ENCODE measurements at places on chromosomes 12 and 14.

DNA sequence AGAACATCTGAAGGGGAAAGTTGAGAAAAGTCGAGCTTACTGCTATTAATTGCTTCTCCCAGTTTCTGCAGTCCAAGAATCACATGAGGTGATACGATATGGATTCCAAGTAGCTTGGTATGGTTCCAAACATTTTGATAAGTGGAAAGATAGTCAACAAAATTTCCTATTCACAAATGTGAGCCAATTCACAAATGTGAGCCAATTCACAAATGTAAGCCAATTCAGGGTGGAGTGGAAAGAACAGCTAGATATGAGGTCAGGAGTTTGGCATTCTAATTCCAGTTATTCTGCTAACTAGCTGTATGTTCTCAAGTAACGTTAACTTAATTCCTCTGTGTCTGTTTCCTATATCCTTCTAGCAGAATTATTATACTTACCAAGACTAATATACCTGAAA, 37.6 kb upstream of the DHRS4 start:
- peak overlapping the region; percentile 6 for H3K27ac ChIP-seq
- H3K27me3 ChIP-seq: no peaks in the 10 kb centered on the region
- no peak for DNase-seq
- no peaks in the 10 kb centered on the region for H3K36me3 ChIP-seq
- H3K4me3 ChIP-seq: no peak overlapping the region

DNA sequence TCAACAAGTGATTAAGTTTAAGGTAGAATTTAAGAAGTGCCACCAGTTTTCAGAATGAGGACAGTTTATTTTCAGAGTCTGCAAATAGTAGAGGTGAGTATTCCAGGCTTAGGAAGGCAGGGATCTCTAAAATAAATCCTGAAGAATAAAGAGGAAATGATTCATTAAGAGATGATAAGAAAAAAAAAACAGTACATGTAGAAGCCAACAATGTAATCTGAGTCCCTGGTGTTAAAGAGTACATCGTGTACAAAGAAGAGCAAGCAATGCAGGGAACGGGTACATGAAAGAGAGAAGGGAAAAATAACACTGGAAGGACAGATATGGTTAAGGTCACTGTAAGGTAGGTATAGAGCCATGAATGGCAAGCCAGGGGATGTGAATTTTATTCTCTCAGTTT, 95.2 kb upstream of the FOXG1 start:
- H3K36me3 ChIP-seq: no peaks in the 10 kb centered on the region
- H3K27ac ChIP-seq: no peak overlapping the region
- no peaks in the 10 kb centered on the region for H3K27me3 ChIP-seq
- H3K4me1 ChIP-seq: no peaks in the 10 kb centered on the region
- no peak for DNase-seq

GRCh38 chr12:75599061-75599460, 87.7 kb upstream of the KRR1 start:
- no peaks in the 10 kb centered on the region for H3K4me1 ChIP-seq
- H3K36me3 ChIP-seq: no peaks in the 10 kb centered on the region
- no peak overlapping the region for H3K27ac ChIP-seq
- no peak for DNase-seq
- H3K4me3 ChIP-seq: no peak overlapping the region

DNA sequence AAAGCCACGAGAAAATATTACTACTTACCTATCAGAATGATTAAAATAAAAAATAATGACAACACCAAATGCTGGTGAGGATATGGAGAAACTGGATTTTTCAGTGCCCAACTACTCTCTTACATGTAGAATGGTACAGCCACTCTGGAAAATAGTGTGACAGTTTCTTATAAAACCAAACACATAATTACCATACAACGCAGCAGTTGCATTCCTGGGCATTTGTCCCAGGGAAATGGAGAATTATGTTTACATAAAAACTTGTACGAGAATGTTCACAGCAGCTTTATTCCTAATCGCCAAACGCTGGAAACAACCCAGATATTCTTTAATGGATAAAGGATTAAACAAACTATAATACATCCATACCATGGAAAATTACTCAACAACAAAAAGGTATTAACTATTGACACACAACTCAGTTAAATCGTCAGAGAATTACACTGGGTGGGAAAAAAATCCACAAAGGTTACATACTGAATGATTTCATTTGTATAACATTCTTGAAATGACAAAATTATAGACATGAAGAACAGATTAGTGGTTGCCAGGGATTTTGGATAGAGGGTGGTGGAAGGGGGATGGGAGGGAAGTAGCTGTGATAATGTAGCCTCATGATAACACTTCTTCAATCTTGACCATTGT, 35.4 kb downstream of the TAOK3 start:
- peaks cover 2% of the 10 kb centered on the region for H3K4me1 ChIP-seq
- no peaks in the 10 kb centered on the region for H3K27me3 ChIP-seq
- H3K36me3 ChIP-seq: no peaks in the 10 kb centered on the region
- no peak for DNase-seq
- H3K27ac ChIP-seq: no peak overlapping the region

DNA sequence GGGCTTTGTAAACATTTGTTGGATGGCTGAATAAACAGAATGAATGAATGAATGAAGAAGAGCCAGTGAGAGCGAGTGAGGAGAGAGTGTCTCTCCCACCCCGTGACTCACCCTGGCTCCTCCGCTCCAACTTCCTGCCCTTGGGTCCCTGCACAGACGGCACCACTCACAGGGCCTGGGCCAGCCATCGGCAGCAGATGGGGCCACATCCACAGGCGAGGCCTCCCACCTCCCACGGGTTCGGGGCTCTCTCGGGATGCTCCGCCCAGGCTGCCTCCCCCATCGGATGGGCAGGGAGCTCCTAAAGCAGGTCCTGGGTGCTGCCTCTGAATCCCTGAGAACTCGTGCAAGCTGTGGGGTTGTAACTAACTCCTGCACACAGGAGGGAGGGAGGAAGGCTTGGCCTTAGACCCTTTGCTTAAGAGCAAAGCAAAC, 41.3 kb downstream of the CCNK start:
- H3K4me1 ChIP-seq: peaks cover 29% of the 10 kb centered on the region
- no peaks in the 10 kb centered on the region for H3K27me3 ChIP-seq
- H3K27ac ChIP-seq: no peak overlapping the region
- peaks cover 4% of the 10 kb centered on the region for H3K36me3 ChIP-seq

DNA sequence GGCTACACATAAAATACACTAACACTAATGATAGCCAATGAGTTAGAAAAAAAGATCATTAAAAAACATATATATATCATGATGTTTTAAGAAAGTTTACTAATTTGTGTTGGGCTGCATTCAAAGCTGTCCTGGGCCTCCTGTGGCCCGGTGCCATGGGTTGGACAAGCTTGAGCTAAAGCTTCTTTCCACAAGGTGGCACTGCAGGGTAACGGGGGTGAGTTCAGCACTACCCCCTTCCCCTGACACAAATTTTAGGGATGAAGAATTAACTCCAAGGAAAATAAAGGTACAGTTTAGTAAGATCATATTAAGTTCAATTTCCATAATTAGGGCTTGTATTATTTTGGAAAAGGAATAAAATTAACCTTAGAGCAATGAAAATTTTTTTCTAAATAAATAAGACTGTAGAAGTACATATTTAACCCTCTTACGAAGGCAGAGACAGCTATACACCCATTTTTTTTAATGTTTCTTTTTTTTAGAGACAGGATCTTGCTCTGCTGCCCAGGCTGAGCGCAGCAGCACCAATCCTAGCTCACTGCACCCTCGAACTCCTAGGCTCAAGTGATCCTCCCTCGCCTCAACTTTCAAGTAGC, 38.9 kb downstream of the PPP1R13B start:
- H3K4me1 ChIP-seq: peaks cover under 1% of the 10 kb centered on the region
- H3K27me3 ChIP-seq: no peaks in the 10 kb centered on the region

DNA sequence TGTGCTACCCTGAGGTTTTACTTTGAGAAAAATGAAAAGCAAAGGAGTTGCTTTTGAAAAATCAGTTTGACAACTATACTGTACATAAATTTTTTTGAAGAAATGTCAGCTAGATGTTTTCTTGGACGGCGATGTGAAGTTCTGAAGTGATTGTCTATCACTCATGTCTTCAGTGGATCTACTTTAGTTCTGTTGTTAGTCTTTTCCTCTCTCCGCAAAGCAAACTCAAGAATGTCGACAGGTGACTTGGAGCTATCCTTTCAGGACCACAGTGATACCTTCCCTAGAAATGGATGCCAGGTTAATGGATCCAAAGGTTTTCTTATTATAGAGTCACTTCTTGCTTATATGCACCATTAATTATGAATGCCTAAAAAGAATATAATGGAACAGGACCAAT, 1.2 kb downstream of the PTPRO start:
- H3K36me3 ChIP-seq: no peaks in the 10 kb centered on the region
- H3K27ac ChIP-seq: no peak overlapping the region
- peaks cover 15% of the 10 kb centered on the region for H3K4me1 ChIP-seq
- H3K27me3 ChIP-seq: peaks cover 32% of the 10 kb centered on the region
- H3K4me3 ChIP-seq: no peak overlapping the region
- no peak for DNase-seq
